Left hindlimb (tissue), 1 donor: ENCODE measurements at places on chromosomes 12 and 14.

- DNase-seq = peak; percentile 14
Measured at GRCh38 chr14:101030586-101030985, 127.1 kb upstream of the RTL1 start.

GRCh38 chr14:35234012-35234805 lies 58.0 kb upstream of the PSMA6 start:
- no peak for DNase-seq

- DNase-seq = no peak
Measured at GRCh38 chr14:35435177-35435576, 30.6 kb upstream of the NFKBIA start.

DNA sequence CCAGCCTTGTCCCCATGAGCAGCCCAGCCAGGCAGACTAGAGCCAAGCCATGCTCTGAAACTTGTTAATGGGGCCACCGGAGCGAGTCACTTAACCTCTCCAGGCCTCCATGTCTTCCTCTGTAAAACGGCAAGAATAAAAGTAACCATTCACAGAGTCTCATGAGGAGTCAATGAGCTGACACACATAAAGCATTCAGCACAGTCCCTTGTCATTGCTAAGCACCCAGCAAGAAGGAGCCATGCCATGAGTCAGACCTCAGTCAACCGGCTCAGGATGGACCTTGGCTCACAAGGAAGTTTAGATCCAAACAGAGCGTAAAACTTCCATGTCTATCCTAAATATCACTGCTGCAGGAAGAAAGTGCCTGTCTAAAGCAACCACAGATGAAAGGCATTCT lies 10.6 kb downstream of the FICD start:
- no peak for DNase-seq

- no peak for DNase-seq
Measured at GRCh38 chr14:64123241-64123822, 170.8 kb downstream of the ESR2 start.

DNA sequence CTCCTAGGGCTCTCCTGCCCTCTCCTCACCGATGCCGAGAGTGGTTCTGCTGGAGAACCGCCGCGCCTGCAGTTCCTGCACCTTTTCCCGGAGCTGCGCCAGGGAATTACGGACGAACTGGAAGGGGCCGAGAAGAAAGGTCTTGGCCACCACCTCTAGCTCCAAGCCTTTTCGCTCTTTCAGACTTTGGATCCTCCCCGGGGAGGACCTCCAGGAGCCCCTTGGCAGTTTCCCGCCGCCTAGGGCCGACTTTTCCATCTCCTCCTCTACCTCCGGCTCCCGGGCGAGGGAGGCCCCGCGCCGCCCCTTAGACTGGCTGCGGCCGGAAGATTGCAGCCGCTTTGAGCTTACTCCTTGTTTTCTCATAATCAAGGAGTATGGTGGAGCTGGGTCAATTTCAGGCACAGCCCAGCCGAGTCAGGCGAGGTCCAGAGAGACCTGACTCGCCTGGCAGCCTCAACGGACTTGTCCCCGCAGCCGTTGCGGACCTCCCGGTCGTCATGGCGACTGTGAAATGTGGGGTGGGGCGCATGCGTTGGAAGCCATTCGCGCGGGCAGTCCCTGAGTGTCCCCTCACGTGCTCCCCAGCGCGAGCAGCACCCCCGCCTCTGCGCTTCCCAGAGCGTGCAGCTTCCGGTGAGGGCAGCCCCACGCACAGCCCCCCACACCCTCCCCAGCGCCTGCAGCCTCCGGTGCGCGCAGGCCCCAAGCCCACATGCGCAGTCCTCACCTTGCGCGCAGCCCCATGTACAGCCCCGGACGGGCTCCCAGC lies at the start of gene DPY19L2:
Gene DPY19L2, minus strand, starts transcription at position 466 of the 772 bp plus-strand sequence. Its CDS starts 100 bp downstream, at position 366.
- DNase-seq = peak; percentile 86

DNA sequence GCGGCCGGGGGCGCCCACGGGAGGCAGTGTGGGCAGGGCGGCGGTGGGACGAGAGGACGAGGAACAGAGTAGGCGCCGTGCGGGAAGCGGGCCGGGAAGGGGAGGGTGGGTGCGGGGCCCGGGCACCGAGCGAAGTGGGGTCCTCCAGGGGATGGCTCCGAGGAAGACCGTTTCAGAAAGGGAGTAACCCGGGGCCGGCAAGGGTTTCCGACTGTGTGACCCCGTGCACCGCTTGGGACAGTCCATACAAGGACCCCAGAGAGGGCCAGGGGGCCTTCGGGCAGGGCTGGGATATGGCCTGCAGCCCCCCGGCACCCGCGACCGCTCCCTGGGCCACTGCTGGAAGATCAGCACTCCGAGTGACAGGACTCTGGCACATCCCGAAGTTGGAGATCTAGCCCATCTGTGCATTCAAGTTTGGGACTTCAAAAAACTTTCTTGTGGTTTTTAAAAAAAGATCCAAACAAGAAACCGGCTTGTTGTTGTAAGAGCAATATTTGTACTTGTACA lies 448 bp downstream of the TSPAN9 start:
- DNase-seq = peak; percentile 70

DNA sequence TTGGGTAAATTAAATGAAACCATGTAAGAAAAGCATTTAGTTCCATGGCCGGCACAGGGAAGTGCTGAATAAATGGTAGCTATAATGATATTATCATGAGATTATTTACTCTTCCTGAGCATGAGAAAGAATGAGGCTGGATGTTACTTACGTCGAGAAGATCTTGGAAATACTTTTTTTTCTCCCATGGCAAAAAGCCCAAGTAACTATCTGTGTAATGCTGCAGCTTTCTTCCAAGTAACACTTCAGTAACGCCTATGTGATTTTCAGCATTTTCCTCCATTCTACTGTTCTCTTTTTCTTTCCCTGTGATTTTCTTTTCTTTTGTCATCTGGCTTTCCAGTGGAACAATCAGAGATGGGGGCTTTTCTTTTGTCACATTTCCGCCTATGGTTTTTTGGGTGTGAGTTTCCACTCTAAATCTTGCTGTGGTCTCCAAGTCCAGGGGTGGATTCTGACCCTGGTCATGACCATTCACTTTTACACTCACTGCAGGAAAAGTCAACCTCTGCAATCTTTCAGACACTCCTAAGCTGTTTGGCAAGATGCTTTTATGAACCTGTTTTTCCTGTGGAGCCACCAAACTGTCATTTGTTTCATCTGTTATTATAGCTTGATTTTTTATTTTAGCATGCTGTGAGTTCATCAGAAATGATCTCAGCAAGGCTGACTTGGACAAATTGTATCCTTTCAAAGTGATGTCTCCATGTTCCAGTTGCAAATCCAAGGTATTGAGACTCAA lies 25.0 kb upstream of the SYCP3 start:
- no peak for DNase-seq

- DNase-seq = no peak
Measured at GRCh38 chr12:117018685-117019084, 80.5 kb downstream of the TESC start.

DNA sequence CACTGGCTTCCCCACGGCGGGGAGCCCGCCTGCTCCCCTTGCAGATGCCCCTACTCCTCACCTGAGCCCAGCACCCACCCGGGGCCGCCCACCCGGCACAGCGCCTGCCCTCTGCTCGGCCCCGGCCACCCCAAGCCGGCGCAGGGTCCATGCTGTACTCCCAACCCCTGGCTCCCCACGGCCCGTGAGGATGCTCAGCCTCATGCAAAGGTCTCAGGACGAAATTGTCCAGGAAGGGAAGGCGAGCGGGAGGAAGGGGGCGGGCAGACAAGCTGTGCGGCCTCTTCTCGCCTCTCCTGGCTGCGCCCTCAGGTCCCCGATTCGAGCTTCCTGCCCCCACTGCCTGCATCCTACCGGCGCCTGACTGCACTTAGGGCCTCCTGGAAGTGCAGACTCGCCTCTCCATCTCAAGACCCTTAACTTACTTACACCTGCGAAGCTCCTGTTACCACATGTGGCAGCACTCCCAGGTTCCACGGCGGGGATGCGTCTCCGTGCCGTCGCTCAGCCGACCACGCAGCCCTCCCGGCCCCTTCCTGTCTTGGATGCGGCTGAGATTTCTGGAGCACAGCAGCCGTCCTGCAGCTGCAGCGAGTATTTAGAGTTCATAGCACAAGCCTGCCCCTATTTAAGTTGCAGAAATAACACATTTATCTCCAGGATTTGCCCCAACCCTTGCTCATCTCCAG lies 18.0 kb downstream of the LRCOL1 start:
- no peak for DNase-seq

DNA sequence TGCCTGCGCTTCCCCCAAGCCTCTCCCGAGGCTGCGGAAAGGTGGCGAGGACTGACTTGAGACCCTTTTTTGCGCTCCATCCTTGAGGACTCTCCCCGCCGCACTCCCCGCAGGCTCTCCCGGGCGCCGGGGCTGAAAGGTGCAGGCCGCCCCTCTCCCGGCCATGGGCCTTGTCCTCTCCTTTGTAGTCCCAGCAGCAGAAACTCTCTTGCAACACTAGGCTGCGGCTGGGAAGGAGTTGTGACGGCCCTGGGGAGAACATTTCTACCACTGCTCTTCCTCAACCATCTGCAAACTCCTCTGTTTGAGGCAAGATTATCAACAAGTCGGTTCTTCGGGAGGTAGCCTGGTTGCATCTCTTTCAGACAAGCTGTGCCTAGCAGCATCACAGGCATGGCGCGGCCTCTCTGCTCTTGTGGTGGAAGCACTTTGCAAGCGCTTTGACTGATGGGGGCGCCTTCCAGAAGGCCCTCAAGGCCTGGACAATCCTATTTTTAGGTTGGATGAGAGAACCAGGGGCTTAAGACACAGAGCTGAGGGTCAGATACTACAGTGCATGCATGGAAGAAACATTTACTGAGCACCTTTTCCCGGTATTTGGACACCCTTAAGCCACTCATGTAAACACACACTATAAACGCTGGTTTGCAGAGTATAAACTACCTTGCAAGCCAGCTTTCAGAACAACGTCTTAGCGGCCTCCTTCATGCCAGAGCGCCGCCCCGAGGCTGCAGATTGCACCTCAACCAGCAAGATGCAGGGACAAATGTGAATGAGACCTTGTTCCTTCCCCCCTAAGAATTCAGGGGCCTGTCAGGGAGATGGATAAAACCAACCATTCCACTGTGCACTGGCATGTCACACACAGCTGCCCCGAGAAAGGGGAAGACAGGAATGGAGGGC lies 1.2 kb upstream of the PRIMA1 start:
- no peak for DNase-seq

GRCh38 chr12:129719416-129719815 lies 184.4 kb downstream of the TMEM132D start:
- no peak for DNase-seq

DNA sequence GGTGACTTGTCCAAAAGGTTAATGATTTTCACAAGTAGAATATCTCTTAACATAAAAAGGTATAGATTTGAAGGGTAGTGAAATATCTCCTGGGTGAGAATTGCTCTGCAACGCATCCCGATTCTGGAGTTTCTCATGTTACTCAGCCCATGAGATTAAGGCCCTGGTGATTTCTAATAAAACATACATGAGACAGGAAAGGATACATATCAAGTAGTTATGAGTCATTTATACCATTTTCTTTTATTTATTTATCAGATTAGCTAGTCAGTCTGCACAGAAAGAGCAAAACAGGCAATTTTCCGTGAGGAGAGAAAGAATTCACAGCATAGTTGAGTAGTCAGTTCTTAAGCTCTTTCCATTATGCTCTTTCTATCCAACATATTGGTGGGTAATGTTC lies 535.6 kb upstream of the ATP2B1 start:
- DNase-seq = no peak

GRCh38 chr14:83425706-83426105 lies 1892.1 kb upstream of the SEL1L start:
- DNase-seq = no peak

DNA sequence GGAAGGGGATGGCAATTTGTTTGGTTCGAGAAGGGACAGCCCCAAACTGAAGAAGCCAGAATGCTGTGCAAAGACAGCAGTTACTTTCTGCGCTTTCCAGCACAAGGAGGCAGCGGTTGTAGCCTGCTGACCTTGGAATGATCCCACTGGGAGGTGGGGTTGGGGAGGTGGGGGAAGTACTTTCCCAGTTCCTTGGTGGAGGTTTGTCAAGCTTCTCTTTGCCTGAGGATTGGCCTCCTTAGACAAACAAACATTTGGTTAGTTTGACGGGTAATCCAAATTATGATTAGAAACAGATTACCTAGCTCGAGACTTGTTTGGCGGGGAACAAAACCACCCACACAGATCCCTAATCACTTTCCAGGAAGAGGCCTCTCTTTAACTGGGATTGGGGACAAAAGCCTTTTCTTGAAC lies 79.1 kb upstream of the EGLN3 start:
- peak; percentile 82 for DNase-seq

DNA sequence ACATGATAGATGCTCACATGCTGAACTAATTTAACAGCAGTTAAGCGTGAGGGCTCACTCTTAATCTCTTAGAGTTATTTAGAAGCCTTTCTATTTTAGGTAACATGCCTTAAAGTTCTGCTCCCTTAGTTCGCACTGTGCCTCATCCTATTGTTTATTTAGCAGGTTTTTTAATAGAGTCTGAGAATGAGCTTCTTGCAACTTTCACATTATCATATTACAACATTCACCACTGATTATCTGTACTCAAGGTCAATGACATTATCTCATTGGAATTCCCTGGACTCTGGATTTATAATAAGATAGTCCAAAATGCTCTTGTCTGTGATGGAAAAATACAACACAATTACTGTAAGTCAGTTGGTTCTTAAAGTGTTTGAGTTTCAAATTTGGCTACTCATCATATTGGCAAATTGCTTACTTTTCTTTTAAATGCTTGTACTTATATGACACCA lies 183.6 kb upstream of the SLC38A2 start:
- DNase-seq = no peak

GRCh38 chr14:20332431-20332787 lies 670 bp downstream of the CCNB1IP1 start:
- DNase-seq = no peak

- DNase-seq = no peak
Measured at GRCh38 chr12:101902641-101903040, 25.3 kb downstream of the DRAM1 start.

DNA sequence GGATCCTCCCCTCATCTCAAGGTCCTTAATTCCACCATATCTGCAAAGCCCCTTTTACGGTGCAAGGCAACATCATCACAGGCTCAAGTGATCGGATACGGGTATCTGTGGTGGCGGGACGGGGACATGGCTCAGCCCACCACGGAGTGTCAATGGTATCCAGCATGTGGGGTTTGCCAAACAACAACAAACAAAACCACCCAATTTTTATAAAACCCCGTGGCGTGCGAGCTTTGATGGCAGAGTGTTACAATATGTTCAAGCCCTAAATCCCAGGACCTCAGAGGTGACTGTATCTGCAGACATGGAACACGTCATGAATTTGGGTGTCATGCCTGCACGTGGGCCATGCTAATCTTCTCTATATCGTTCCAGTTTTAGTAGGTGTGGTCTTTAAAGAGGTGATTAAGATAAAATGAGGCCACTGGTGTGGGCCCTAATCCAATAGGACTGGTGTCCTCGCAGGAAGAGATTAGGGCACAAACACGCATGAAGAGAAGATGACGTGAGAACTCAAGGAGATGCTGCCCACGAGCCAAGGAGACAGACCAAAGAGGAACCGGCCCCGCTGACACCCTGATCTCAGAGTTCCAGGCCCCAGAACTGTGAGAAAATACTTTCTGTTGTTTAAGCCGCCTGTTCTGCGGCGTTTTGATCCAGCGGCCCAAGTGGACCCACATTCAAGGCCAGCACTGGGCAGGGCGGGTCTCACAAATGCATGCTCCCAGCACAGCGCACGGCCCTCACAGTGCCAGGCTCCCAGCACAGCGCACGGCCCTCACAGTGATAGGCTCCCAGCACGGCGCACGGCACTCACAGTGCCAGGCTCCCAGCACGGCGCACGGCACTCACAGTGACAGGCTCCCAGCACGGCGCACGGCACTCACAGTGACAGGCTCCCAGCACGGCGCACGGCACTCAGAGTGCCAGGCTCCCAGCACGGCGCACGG lies 6.7 kb upstream of the GOLGA3 start:
- no peak for DNase-seq

GRCh38 chr12:28040246-28040645 lies 67.7 kb upstream of the PTHLH start:
- no peak for DNase-seq
